Activated CD8-positive, alpha-beta T cell treated with anti-CD3 and anti-CD28 coated beads, Interleukin-2, amount 10 ng/mL, durations not matched to agents 7 days and 5 days (primary cell): ENCODE measurements at places on chromosomes 3 and 15.

GRCh38 chr15:48774484-48774883 is 36.4 kb downstream of the CEP152 start:
- no peak for DNase-seq

GRCh38 chr3:149579838-149580542 is 77.8 kb downstream of the WWTR1 start:
- no peak for DNase-seq

GRCh38 chr15:84857418-84858004 is 27.0 kb upstream of the SLC28A1 start:
- DNase-seq = no peak

- peak; percentile 51 for DNase-seq
Measured at GRCh38 chr3:184361532-184361931, at the start of the genes CLCN2 and POLR2H. TSS of gene CLCN2 (minus strand) at chr3:184361605. CDS start at chr3:184361479, 126 bp downstream. TSS of gene POLR2H (plus strand) at chr3:184361710. CDS start at chr3:184363493, 1,783 bp downstream.

- no peak for DNase-seq
Measured at GRCh38 chr3:86989006-86989405, 1.9 kb downstream of the VGLL3 start.

DNA sequence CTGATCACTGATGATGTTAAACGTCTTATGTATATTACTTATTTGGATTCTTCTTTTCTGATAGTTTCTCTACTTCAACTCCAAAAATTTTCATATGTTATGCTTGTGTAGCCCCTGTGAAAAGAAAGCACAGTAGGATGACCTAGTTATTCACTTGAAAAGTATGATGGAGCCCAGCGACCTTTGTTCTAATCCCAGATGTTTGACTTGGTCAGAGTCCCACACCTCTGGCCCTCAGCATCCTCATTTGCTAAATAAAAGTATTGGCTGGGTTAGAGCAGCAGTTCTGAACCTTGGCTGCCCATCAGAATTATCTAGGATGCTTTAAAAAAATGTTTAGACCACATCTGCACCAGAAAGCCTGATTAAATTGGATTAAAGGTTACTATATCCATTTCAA is 173.7 kb downstream of the ATG7 start:
- DNase-seq = no peak

GRCh38 chr15:63893866-63894661 is 60.3 kb upstream of the HERC1 start:
- no peak for DNase-seq

DNA sequence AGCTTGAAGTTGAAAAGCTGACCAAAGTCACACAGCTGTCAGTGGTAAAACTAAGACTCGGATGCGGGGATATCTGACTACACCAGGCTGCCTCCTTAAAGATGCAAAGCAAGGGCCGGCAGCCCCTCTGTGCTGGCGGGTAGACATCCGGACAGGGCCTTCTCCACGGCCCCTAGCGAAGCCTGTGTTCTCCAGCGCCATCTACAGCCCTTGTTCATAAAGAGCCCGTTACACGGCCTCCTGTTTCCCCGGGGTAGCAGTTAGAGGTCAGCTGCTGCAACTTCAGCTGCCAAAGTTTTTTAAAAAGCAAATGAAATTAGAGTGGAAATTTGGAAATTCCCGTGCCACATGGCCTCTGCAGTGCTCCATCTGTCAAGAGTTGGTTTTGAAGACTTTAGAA is 383.0 kb downstream of the TBL1XR1 start:
- DNase-seq = peak; percentile 39

DNA sequence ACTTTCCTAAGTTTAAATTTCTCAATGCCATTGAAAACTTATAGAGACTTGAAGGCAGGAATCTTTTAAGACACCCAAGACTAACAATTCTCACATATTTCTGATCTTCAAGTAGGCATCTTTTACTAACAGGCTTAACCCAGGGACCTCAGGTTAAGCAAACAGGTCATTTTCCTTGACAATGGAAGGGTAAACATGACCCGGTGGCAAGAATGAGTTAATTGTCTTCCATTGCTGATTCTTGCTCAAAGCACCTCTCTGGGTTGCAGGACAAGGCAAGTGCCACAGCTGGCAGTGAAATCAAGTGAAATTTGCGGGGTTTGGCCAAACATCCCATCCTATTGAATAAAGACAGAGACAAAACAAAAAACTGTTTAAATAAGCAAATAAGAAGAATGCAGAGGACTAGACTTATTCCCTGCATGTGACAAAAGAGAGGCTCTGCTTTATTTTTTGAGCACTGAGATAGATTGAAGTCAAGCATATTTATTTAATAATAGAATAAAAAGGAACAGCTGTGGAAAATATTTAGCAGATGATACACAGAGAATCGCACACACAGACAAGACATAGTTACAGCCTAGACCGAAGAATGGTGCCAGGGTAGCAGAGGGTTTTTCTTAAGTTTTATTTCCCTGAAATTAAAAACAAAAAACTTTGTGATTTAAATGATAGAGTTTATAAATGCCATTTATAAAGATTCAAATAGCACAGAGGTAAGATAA is 56.0 kb upstream of the MITF start:
- no peak for DNase-seq
